ENCODE measurements at places on chromosomes 4 and X.

GRCh38 chrX:75273483-75273882, 402 bp upstream of the UPRT start:
- no peak for DNase-seq

DNA sequence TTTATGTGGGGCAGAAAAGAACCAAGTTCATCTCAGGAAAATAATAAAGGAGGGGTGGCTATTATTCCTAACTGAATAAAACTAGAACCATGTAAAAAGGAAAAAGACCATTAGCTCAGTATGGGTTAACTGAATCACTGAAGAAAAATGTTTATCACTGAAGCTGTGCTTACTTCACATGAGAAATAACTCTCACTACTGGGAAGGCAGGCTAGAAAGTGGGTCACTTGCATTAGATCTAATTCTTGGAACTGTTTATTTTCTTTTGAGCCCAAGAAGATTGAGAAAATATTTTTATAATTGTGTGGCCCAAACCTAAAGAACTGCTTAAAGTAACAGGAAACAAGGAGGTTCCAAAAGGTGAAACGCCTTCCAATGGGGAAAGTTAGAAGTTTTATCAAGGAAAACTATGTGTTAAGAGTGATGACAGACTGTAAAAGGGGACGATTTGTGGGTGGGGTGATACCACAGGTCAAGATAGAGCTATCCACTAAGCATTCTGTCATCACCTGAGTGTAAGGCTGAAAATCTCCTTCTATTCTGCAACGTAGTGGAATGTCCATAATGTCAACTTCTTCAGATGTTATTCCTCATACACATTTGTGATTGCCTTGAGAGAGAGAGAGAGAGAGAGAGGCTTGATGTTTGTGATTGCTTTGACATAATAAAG, 1083.5 kb downstream of the PCDH7 start:
- DNase-seq, result no peak

GRCh38 chr4:184744236-184744635, 10.3 kb upstream of the CENPU start:
- no peak for DNase-seq

DNA sequence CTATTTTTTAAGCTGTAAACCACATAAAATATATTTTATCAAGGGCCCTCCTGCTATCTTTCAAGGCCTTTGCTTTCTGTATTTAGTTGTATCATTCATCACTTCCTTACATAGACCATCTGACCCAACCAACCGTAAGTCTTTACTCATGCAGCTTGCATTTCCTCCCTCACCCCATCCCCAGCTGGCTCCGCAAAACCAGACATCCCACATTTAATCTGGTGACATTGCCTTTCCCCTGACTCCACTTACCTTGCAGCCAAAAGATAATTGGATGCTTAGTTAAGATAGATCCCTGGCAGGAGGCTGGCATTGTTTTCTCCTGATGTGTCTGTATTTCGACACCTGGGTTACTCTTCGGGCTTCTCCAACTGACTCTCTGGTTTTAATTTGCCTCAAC, 183.7 kb upstream of the LDB2 start:
- DNase-seq, result no peak

All from activated T-cell treated with anti-CD3 and anti-CD28 coated beads, Interleukin-2, amount 50 U/mL, for 1 hour (primary cell).